ENCODE measurements at places on chromosomes 16 and 17. TPM values are rescaled to one million over a fixed set of nuclear protein-coding genes. Genes with fewer than 3 reads are reported as not detected.

NOG gene
- total RNA-seq: 1.2 TPM

TM4SF5 gene
- 1.0 TPM for total RNA-seq

DPEP3 gene
- not detected for total RNA-seq

SLC16A11 gene
- not detected for total RNA-seq

SLC22A31 gene
- total RNA-seq: 1.3 TPM

PTX4 gene
- total RNA-seq: not detected

Data from A549 treated with CORT108297 at 1 μM for 4 hours (cell line).